ENCODE measurements at places on chromosomes 1 and 21.

- no peak for DNase-seq
Measured at GRCh38 chr1:54754045-54754444, 10.3 kb downstream of the PARS2 start.

- no peak for DNase-seq
Measured at GRCh38 chr1:39694026-39694425, 2.8 kb upstream of the HPCAL4 start.

DNA sequence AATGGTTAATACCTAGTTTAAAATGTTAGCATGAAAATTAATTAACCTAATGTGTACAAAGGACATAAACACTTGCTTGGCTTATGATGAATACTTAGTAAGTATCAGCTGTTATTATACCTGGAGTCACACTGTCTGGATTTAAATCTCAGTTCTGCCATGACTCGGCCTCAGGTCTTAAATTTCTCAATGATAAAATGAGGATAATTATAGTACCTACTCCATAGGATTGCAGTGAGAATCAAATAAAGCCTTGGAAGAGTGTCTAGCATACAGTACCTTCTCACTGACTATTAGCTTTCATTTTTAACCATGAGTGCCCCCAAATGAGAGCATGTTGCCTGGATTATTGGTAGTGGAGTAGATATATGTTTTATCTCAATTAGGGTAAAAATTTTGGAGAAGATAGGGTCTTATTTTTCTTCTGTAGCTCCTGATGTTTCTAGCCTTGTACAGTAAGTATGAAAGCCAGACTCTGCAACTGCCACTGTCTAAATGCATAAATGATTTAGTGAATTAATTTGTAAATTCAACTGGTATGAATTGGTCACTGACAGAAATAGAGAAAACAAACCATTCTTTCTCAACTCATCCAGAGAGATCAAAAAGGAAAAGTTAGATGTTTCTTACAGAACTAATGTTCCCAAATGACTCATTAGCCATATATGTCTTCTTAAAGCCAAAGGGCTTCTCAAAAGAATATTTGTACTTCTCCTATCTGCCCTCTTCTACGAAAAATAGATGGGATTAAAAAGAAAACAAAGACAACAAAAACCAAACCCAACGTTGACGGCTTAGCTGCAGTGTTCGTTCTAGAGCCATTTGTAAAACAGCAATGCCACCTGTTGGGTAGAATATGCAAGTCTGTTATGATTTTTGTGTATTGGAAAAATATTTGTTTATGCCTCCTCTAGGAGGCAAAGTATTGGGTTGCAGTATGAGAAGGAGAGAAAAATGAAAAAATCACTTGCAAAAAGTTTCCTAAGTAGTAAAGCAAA lies 53.8 kb upstream of the MROH9 start:
- DNase-seq: no peak

GRCh38 chr1:210407207-210407886 lies 78.6 kb downstream of the HHAT start:
- peak; percentile 79 for DNase-seq

DNA sequence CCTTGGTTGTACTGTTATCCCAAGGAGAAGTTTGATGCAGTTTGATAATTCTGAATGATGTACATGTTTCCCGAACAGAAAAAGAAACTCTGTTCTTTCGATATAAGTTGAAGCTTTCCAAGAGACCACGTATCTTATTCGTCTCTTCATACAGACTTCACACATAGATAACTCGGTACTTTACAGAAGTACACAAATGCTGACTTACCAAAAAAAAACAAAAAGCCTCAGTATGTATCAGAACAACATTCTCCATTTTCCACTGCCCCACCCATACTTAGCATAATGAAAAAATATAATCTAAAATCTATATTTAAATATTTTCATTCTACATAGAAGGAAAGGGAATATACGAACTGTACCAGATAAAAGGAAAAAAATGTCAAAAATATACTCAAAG lies 2.2 kb downstream of the FOXJ3 start:
- DNase-seq: no peak

GRCh38 chr1:67652800-67653199 lies 32.2 kb upstream of the GADD45A start:
- no peak for DNase-seq

- DNase-seq: no peak
Measured at GRCh38 chr1:216212826-216213225, 210.4 kb downstream of the USH2A start.

- no peak for DNase-seq
Measured at GRCh38 chr1:152907686-152908601, at the start of gene IVL. IVL (plus strand) TSS chr1:152908546; CDS start chr1:152909798, 1,252 bp downstream.

- DNase-seq: no peak
Measured at GRCh38 chr1:244100704-244101453, 49.8 kb downstream of the ZBTB18 start.

DNA sequence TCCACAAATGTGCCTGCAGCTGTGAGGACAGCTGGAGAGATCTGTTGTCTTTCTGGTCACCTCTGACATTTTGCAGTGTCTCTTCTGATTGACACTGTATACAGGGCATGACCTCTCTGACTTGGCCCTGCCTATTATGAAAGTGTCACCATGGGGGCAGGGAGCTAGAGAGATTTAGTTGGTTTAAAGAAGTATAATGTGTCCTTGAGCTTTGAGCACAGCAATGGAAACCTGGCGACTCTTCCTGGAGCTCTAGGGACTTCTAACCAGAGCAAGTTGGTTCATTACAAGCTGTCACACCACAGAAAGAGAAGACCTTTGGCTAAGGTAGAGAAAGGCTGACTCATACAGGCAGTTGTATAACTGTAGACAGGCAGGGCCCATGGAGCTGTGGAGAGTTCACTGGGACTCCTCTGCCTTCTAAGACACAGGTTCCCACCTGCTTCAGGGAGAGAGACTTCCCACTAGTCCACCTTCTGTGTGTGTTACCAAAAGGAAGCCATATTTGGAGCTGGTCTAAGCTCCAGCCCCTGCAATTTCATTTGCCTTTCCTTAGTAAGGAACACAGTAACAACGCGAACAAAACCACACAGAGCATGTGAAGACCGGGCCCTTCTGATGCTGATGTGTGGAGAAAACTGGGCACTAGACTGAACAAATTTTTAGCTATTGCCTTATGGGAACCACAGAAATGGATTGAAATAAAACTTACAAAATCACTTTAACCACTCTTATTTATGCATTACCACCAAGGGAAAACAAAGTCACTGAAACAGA lies 90.5 kb upstream of the ADAR start:
- DNase-seq: no peak

- no peak for DNase-seq
Measured at GRCh38 chr21:31162827-31163226, 124.6 kb upstream of the KRTAP19-8 start.

GRCh38 chr1:6450943-6451373 lies 15.0 kb downstream of the TNFRSF25 start:
- DNase-seq: no peak

- DNase-seq: no peak
Measured at GRCh38 chr1:188240772-188241406, 1412.1 kb downstream of the PLA2G4A start.

- DNase-seq: no peak
Measured at GRCh38 chr1:65581119-65581518, 160.7 kb downstream of the LEPR start.

DNA sequence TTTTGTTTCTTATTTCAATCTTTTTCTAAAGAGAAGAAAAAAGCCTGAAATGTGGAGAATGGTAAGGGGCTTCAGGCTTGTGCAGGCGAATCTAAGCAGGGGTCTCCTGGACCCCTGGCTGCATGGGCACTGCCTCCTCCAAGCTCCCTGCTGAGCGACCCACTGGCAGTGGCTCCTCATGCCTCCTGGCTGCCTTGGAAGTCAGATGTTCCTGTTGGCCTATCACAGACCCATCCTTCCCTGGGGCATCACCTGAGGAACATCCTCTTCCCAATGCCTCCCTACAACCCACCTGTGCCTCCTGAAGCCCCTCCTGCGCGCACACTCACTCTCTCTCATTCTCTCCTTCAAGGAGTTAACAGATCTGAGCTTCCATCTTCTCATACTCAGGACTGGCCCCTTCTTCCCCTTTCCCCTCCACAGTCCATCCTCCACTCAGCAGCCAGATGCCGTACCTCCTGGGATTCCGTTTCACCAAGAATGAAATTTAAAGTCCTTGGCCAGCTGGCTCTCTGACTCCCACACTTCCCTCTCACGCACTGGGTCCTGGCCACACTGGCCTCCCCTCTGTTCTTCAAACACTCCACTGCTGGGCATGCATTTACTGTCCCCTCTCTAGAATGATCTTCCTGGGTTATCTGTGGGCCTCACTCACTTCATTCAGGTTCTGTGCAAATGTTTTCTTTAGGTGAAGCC lies 41.7 kb downstream of the AZIN2 start:
- no peak for DNase-seq

- no peak for DNase-seq
Measured at GRCh38 chr1:172003766-172004530, 162.7 kb downstream of the DNM3 start.

- DNase-seq: no peak
Measured at GRCh38 chr21:31921079-31921478, 48.3 kb downstream of the HUNK start.

DNA sequence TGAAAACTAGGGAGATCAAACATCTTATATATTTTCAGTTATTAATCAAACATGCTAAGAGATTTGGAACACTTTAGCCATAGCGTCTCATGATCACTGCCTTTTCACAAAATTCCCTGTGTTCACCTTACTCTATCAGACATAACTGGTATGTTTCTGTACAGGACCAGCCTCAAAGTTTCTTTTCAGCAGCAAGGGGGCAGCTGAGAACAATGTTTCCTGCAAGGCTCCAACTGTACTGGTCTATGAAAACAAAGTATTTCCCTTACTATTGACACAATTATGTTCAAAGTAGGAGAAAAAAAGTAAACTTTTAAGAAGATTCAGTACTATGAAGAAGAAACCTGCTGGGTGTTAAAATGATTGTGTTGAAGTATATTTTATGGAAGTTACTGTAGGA lies 98.5 kb downstream of the ATF6 start:
- DNase-seq: no peak

DNA sequence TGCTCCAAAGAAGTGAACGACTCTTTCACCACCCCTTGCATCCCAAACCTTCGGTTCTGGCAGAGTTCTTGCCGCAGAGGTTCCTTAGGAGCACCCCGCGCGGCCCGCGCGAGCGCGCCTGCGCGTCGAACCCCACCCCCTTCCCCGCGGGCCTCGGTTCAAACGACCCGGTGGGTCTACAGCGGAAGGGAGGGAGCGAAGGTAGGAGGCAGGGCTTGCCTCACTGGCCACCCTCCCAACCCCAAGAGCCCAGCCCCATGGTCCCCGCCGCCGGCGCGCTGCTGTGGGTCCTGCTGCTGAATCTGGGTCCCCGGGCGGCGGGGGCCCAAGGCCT lies at the start of gene C1orf56:
Gene C1orf56, plus strand, starts transcription at position 161 of the 334 bp plus-strand sequence. Its CDS starts 97 bp downstream, at position 258.
- DNase-seq: peak; percentile 61

DNA sequence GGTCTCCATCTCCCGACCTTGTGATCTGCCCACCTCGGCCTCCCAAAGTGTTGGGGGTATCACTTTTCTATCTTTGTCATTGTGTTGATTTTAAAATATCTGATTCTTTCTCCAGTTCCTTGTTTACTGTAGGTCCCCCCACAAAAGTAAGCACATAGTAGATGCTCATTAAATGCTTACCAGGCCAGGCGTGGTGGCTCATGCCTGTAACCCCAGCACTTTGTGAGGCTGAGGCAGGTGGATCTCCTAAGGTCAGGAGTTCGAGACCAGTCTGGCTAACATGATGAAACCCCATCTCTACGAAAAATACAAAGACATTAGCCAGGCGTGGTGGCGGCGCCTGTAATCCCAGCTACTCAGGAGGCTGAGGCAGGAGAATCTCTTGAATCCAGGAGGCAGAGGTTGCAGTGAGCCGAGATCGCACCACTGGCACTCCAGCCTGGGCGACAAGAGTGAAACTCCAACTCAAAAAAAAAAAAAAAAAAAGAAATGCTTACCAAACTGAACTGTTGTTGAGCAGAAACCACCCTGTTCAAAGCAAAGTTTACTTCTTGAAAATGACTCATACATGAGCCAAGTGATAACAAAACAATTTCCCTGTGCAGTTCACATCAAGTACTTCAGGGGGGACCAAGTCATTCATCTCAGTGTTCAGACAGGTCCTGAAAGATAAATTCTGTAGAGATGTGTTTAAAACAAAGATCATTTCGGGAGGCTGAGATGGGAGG lies 24.3 kb upstream of the NID1 start:
- no peak for DNase-seq

DNA sequence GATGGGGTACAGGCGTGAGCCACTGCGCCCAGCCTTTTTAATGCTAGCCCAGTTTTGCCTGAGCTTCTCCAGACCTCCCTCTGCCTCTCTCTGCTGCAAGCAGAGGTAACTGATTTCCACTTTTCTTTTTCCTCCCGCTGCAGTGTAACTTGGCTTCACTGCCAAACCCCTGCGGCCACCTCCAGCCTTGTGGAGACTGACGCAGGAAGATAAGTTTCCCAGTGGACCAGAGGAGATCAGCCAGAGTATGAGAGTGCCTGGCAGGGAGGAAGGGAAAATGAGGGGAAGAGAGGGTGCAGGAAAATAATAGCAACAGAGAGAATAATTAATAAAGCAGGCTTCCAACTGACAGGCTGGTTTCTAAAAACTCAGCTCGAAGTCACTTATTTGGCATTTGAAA lies 143.7 kb downstream of the PCNX2 start:
- DNase-seq: no peak

- no peak for DNase-seq
Measured at GRCh38 chr1:86823821-86824500, 90.0 kb downstream of the SELENOF start.

- no peak for DNase-seq
Measured at GRCh38 chr1:55073187-55073916, 34.0 kb downstream of the PCSK9 start.

DNA sequence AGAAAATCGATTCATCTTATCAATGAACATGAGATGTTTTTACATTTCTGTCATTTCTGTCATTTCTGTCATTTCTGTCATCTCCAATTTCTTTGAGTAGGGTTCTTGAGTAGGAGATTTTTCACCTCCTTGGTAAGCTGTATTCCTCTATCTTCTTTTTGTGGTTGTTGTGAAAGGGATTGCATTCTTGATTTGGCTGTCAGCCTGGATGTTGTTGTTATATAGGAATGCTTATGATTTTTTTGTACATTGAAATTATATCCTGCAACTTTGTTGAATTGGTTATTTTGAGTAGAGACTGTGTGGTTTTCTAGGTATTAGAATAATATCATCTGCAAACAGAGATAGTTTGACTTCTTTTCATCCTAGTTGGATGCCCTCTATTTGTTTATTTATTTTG lies 1233.7 kb downstream of the PLA2G4A start:
- no peak for DNase-seq

DNA sequence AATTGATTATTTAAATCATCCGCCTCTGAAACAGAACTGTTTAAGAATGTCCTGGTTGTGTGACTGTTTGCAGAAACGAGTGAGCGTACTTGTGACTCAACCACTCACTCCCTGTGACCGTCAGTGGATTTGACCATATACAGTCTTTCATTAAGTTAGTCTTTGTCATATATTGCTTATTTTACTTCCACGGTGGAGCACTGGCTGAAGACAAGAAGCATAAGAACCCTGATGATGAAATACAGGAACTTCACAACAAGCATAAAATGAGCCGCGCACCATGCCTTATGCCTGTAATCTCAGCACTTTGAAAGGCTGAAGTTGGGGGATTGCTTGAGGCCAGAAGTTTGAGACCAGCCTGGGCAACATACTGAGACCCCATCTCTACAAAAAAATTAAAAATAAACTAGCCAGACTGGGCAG lies 194.0 kb downstream of the TOMM20 start:
- DNase-seq: no peak

All from neural crest cell (in vitro differentiated cells).